Kidney epithelial cell (primary cell): ENCODE measurements at places on chromosomes 5 and 9. TPM values are rescaled to one million over a fixed set of nuclear protein-coding genes. Genes with fewer than 3 reads are reported as not detected.

The ACOT12 gene
- not detected in 2 replicates for total RNA-seq

The DDX4 gene
- total RNA-seq, result not detected in 2 replicates

The SLC1A1 gene
- total RNA-seq, result 4.7 and 6.1 TPM in 2 replicates

The CTSV gene
- total RNA-seq, result 3.1 TPM in 2 replicates

The FGF10 gene
- 0.08 TPM in 1 of 2 replicates, not detected in the other for total RNA-seq

The ITK gene
- total RNA-seq, result not detected in 2 replicates

The SPINK4 gene
- total RNA-seq, result not detected in 2 replicates

The CSF1R gene
- 0.41 and 0.75 TPM in 2 replicates for total RNA-seq

DNA sequence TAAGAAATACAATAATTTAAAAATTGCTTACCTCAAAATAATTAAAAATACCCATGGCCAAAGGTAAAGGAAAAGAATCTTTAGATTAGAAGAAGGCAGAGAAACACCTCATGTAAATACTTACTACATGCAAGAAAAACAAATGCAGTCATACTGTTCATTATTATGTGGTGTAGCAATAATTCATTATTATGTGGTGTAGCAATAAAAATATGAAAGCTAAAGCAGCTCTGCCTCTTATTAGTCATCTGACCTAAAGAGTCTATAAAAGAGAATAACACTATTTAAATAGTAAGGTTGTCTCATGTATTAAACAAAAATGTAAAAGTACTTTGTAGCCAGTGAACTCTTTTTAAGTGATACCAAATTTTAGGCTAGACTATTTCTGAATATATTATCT, 6.6 kb downstream of the DTWD2 start:
- no peak for DNase-seq

DNA sequence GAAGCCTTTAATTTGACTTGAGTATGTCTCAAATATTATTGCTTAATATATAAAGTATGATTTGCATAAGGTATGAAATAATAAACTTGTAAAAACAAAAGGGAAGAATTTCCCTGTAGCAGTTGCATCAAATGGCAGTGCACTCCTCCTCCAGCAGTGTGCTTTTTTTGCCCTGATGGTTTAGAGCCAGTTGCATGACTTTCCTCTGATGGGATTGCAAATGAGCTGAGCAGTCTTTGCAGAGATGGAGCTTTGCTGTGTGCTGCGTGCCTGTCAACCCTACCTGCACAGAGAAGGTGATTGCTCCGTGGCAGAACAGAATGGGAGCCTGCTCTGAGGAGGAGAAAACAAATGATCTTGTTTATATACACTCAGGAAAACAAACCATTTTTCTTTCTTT, 22.7 kb upstream of the CATSPER3 start:
- DNase-seq, result no peak

DNA sequence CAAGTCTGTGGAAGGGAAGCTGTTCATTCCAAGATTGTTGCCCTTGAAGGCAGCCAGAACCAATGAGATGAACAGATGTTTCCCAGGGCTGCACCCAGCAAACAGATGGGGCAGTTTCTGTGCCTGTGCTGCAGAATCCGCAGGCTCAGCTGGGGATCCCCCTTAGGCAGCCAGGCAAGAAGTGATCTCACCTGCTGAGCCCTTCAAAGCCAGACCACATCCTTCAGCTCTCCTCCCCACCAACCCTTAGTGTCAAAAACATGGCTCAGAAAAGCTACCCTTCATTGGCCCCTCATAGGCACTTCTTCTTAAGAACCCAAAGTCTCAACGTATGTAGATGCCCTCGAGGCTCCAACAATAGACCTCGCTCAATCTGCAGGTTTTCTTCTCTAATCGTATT, 626.7 kb downstream of the CCDC171 start:
- no peak for DNase-seq

- DNase-seq, result no peak
These were observed 263.1 kb upstream of the RGMB start for GRCh38 chr5:98510143-98510985.

DNA sequence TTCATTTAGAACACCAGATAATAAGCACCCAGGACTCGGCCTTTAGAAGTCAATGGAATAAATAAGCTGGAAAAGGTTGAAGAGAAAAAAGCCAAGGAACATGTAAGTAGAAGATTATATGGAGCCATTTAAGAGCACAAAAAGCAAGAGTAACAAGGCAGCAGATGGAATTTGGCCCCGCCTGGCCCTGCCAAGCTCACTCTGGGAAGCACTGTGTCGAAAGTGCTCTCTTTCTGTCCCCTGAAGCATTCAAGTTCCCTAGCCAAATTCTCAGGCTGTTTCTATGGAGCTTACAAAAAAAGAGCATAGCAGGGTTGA, 73.0 kb upstream of the GPR151 start:
- no peak for DNase-seq
